Fibroblast of the aortic adventitia (primary cell): ENCODE measurements at places on chromosomes 6 and 20.

GRCh38 chr6:15048367-15048766 is 197.5 kb upstream of the JARID2 start:
- no peak for DNase-seq

DNA sequence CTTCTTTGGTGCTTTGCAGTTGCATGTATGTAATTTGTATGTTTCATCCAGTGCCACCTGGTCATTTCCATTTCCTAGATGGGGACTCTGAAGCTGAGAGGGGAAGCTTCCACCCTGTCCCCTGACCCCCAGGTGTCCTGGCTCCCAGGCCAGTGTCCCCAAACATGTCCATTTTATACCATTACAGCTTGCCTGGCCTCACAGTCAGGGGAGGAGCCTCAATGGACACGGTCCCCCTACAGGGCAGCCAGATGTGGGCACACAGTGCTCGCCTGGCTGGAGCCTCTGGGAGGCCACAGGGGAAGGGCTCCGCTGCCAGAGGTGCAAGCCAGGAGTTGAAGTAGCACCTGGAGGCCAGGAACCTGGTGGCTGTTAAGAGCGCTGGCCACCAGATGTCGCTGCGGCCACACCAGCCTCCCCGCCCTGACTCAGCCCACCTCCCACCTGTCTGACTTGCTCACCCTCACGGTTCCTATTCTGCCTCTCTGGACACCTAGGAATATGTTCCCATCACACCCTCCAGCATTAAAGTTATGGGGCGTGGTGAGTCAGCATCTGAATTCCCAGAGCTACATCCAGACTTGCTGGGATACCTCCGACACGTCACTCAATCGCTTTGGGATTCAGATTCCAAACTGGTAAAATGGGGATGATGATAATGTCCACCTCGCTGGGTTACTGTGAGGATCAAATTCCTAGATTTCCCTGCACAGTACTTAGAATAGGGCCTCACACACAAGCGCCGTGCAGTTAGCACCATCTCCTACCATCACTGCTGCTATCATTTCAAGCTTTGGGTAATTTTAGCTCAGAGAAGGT is 107.4 kb downstream of the SULF2 start:
- no peak for DNase-seq

DNA sequence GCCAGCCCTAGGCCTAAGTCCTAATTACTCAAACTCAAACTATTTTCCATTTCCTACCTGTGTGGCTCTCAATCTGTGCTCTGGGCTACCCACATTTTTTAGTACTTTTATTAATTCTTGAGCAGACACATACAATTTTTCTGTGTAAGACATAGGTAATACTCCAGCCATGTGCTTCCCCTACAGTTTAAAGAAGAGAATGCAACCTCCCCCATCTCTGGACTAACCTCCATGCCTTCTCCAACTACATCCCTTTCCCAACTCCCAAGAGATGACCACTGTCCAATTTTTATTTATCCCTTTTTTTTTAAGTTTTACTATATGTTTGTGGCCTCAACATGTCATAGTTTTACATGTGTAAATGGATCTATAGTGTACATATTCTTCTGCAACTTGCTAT is 5.8 kb downstream of the HMGN4 start:
- DNase-seq = peak; percentile 32

- no peak for DNase-seq
Observed at GRCh38 chr20:40939667-40940066, 89.0 kb upstream of the TOP1 start.

- no peak for DNase-seq
Observed at GRCh38 chr6:100893743-100894142, 12.6 kb upstream of the ASCC3 start.

DNA sequence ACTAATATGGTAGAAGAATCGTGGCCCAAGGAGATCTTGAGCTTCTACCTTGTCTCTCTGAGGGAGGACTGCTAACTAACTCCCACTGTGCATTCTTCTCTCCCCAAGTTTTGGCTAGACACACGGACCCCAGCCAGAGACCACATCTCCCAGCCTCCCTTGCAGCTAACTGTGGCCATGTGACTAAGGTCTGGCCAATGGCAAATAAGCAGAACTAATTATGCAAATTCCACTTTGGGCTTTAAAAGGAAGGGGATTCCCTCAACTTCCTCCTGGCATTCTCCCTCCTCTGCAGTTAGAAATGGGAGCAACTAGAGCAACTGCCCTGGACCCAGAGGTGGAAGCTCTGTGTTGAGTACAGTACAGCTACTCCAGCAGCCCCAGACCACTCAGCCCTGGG is 15.4 kb downstream of the BPIFA2 start:
- DNase-seq = no peak

- no peak for DNase-seq
Observed at GRCh38 chr20:16707674-16708073, 22.2 kb upstream of the SNRPB2 start.

DNA sequence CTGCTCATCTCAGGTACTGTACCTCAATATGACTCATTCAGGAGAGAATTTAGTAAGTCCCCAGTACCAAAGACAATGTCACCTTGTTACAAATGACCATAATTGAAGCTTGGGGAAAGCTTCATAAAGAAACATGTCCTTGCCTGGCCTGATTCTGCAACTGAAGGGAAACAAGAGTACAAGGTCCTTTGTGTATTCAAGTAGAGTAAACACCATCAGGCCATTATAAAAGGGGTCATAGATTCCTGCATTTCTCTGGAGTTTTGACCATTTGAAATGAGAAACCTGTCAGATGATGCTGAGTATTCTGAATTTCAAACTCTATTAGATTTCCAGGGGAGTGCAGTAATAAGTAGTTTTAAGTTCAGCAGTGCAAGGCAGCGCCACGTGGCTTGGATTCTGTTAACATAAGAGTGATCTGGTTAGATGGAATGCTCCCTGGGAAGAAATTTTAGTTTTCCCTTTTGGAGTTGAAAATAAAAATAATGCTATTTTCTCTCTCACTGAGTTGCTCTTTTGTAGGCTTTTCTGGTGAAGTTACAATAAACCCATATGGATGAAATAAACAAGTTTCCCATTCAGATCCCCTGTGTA is 1054.3 kb downstream of the EPHA7 start:
- no peak for DNase-seq

DNA sequence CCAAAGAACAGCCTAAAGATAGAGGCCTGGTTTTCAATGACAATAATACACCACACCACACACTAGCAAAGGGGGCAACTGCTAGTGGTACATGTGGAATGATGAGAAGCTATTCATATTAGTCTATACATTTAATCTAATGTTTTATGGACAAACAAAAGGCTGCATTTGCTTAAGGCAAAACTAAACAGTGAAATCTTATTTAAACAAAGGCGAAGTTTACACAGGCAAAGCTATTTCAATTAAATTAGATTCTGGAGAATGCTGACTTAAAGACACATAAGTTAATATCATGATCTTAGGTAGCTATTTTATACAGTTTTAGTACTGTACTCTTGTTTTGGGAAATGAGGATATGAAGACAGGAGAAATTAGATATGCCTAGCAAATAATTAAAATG is 53.9 kb upstream of the SIM1 start:
- no peak for DNase-seq

DNA sequence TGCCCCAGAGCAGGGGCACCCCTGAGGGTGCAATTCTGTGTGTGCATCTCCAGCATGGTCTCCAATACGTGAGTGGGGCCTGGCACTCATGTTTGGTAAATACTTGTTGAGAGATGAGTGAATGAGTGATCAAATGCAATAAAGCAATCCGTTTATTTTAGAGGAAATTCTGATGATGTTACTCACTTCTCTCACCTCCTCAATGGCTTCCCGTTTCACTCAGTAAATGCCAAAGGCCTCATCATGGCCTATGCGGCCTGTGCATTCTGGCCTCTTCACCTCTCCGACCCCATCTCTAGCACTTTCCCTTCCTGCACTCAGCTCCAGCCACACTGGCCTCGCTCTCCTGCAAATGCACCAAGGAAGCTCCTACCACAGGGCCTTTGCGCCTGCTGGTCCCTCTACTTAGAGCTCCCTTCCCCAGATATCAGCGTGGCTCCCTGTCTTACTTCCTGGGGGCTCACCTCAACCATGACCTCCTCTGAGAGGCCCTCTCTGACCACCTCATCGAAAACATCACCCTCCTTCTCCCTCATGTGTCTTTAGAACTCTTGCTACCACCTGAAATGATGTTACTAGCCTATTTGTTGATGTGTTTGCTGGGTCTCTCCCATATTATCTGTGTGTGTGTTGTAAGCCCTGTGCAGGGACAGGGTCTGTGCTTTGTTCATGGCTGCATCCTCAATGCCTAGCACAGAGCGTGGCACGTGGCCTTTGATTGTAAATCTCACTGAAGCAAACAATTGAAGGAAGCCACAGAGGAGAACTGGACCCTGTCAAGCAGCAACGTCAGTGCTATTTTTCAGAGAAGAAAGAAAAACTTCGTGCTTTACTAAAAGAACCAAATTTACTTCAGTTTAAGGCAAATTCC is 42.6 kb downstream of the RAB44 start:
- no peak for DNase-seq

- peak; percentile 70 for DNase-seq
Observed at GRCh38 chr6:27592481-27593199, 119.7 kb upstream of the ZNF184 start.

DNA sequence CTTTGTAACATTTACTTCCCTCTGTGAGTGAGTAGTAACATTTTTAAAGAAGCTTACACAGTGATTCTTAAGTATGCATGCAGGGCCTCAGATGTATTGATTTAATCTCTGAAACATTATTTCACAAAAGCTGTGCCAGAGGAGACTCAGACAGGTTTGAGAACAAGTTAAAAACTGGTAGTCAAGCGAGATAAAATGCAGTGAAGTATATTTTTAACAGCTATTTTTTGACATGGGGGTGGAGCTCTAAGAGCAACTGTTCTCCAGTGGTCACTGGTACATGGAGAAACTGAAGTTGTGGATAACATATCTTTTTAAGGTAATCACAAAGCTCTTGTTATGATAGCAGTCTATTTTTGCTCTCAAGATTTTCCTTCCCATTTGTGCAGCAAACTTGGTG is 20.4 kb downstream of the DSTN start:
- peak; percentile 37 for DNase-seq

- DNase-seq = peak; percentile 44
Observed at GRCh38 chr6:169328112-169328801, 74.6 kb upstream of the THBS2 start.

DNA sequence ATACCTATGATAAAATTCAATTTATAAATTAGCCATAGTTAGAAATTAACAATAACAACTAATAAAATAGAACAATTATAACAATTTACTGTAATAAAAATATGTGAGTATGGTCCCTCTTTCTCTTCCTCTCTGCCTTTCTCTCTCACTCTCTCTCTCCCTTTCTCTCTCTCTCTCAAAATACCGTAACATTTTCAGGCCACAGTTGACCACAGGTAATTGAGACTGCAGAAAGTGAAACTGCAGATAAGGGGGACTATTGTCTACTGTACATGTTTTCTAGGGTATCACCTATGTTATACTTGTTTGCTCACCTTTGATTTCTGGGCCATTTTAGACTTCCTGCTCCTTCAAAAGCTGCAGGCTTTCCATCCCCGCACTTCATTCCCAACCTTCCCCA is 46.8 kb downstream of the LY86 start:
- no peak for DNase-seq

DNA sequence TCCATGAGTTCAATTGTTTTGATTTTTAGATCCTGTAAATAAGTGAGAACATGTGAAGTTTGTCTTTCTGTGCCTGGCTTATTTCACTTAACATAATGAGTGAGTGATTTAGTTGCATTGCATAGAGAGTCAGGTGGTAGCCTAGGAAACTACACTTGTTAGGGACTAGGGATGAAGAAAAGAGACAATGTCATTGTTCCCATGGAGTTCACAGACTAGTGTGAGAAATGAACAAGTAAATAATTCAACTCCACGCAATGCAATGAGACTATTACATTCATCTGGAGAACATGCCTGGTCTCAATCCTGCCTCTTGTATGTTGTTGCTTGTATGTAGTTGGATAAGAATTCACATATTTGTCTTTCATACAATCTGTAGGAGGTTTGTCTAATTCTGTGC is 76.3 kb upstream of the B3GAT2 start:
- no peak for DNase-seq

- no peak for DNase-seq
Observed at GRCh38 chr6:137191670-137192069, 18.2 kb upstream of the IL22RA2 start.

DNA sequence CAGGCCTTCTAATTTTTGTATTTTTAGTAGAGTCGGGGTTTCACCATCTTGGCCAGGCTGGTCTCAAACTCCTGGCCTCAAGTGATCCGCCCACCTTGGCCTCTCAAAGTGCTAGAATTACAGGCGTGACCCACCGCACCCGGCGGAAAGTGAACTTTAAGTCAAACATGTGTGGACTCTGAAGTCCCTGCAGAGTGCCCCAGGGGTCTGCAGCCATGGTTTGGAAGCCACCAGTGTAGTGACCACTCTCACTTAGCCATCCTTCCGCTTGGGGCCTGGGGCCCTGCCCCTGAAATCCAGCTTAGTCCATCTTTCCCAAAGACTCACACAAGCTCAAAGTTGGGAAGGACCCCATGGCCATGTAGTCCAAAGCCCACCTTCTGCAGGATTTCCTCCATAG is 164.5 kb downstream of the GRM4 start:
- DNase-seq = no peak

DNA sequence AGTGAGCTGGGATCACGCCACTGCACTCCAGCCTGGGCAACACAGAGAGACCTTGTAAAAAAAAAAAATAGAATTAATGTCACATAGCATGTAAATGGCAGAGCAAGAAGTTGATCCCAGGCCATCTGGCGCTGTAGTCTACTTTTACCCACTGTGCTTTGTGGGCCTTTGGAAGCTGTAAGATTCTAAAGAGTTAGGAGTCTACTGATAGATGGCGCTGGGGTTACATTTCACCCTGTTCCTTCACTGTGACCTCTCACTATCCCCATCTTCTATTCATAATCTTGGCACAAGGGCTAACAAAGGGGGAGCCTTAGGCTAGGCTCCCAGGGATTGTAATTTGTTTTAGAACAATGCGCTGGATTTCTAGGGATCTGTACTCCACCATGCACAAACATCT is 24.4 kb downstream of the SIRPD start:
- DNase-seq = peak; percentile 20

- no peak for DNase-seq
Observed at GRCh38 chr6:56640374-56640773, 2.3 kb downstream of the DST start.

DNA sequence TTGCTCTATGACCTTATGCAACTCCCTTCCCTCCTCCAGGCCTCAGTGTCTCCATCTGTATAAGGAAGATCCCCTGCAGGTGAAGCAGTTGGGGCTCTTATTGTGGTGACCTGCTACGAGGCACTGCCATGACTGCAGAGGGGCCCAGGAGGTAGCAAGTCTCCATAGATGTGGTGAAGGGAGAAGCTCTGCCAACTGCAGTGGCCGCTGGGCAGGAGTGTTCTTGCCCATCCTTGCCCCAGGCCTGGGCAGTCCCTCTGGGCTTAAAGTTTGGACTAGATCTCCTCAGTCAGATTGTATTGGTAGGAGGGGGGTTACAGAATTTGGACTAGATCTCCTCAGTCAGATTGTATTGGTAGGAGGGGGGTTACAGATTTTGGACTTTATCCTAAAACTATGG is 12.2 kb downstream of the KCNK17 start:
- no peak for DNase-seq

GRCh38 chr6:151546941-151547659 is 53.3 kb downstream of the CCDC170 start:
- DNase-seq = no peak
